Common myeloid progenitor, CD34-positive (primary cell): ENCODE measurements at places on chromosomes 4 and X.

GRCh38 chr4:38463268-38463958 lies 200.6 kb upstream of the KLF3 start:
- H3K27ac ChIP-seq = no peak overlapping the region
- H3K4me1 ChIP-seq = no peaks in the 10 kb centered on the region

GRCh38 chr4:150822407-150822806 lies 192.7 kb downstream of the LRBA start:
- H3K36me3 ChIP-seq = peaks cover 4% of the 10 kb centered on the region
- no peak overlapping the region for H3K27ac ChIP-seq
- H3K4me3 ChIP-seq = no peak overlapping the region
- no peak for DNase-seq

- H3K4me1 ChIP-seq = peaks cover 12% of the 10 kb centered on the region
- no peak for DNase-seq
- no peak overlapping the region for H3K4me3 ChIP-seq
These were observed 167.2 kb downstream of the CEP135 start for GRCh38 chr4:56115898-56116297.

DNA sequence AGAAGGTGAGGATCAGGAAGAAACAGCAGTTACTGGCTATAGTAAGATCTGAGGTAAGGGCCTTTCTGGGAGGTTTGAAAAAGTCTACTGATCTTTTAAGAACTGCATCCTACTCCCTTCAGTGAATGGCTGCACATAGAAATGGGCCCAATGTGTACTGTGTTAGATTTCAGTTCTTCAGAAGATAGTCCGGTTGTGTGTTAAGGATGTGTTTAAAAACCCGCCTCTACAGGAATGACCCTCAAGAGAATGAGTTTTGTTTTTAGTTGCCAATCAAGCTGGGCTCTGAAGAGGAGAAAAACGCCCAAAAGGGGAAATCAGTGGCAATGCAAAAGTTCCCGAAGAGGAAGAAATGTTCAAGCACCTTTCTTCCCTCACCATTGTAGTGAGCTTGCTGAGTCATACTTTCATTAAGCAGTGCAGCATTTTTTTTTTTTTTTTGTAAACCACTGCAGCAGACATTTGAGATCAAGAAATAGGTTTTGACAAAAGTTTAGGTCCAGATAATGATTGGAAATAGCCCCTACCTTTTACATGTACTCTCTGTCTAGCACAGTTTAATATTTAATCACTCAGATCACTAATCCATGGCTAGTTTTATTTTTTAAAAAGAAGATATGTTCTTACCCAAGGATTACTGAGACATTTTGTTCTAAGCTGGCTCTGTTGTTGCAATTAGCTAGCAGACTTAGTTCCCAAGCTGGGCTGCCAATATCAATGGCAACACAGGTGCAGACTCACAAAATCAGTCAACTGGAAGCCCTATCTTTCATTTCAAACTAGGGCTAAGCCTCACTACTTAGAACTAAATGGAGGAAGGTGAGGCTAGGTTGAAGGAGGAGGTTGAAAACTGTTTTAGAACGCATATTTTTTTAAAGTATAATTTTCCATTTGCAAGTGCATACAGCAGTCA lies 7.0 kb upstream of the TRPC5OS start:
- H3K36me3 ChIP-seq = no peaks in the 10 kb centered on the region
- peak; percentile 50 for DNase-seq
- no peaks in the 10 kb centered on the region for H3K27me3 ChIP-seq
- H3K4me3 ChIP-seq = no peak overlapping the region

DNA sequence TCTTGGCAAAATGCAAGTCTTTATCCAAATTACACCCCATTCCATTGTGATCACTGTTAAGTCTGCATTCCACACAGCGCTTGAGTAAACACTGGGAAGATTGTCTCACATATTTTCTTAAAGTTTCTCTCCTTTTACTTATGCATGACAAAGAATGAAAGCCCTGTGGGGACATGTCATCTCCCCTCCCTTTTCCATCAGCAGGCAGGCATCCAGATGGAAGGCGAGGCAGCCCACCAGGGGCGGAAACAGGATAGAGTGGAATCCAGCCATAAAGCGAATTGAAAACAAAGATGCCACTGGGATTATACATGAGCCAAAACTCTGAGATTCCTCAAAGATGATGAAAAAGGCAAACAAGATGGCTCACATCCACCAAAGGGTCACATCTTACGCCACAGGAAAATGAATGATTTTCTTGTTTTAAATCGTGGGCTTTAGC lies 78.2 kb downstream of the AFAP1 start:
- no peak overlapping the region for H3K4me3 ChIP-seq
- no peaks in the 10 kb centered on the region for H3K27me3 ChIP-seq
- no peaks in the 10 kb centered on the region for H3K36me3 ChIP-seq
- no peaks in the 10 kb centered on the region for H3K4me1 ChIP-seq
- H3K27ac ChIP-seq = no peak overlapping the region

DNA sequence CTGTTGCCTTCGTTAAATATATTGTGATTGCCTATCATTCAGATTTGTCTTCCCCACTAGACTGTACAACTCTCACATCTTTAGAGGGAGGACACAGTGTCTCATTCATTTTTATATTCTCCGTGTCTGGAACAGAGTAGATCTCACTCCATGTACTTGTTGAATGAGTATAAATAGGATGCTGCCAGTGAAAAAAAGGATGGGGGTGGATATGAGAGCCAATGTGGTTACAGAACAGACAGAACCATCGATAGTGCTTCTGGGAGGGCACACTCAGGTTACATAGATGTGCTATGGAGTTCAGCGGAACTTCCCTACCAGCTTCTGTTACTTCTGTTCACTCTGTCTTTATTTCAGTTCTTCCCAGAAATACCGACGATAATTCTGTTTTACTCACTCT lies 66.9 kb downstream of the SH2D1A start:
- H3K4me1 ChIP-seq = no peaks in the 10 kb centered on the region
- no peaks in the 10 kb centered on the region for H3K36me3 ChIP-seq
- H3K27ac ChIP-seq = no peak overlapping the region
- no peak overlapping the region for H3K4me3 ChIP-seq
- no peak for DNase-seq

DNA sequence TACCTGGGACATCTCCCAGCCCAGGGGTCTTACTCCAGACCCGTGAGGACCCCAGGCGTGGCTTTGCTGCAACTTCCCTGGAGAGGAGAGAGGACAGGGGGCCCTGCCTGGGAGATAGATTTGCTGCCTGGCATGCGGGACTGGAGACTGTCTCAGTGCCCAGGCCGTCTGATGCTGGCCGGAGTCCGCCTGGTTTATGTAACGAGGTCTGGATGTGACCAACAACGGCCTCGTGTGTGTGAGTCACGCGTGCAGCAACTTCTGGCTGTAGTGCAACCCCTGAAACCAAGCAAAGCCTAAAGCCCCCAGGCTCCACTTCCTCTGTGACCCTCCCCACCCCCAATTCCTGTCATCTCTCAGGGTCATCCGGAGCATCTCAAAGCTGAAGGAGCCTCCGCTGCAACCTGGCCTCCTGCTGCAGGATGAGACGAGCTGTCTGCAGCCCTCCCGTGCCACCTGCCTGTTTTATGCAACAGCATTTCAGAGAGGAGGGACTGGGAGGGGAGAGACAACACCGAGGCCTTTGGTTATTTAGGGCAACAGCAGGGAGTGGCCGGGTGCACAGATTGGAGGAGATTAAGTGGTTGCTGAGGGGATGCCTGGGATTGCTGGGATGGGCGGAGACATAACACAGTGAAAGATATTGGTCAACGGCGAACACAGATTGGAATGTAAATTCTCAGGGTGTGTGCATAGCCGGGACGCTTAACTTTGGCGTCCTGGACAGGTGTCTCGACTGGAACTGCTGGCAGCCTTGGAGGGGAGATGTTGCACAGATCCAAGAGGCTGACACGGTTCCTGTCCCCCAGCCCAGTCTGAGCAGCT lies 16.0 kb downstream of the XG start:
- H3K4me1 ChIP-seq = no peaks in the 10 kb centered on the region
- H3K36me3 ChIP-seq = no peaks in the 10 kb centered on the region
- no peak for DNase-seq
- H3K4me3 ChIP-seq = no peak overlapping the region
- no peaks in the 10 kb centered on the region for H3K27me3 ChIP-seq

DNA sequence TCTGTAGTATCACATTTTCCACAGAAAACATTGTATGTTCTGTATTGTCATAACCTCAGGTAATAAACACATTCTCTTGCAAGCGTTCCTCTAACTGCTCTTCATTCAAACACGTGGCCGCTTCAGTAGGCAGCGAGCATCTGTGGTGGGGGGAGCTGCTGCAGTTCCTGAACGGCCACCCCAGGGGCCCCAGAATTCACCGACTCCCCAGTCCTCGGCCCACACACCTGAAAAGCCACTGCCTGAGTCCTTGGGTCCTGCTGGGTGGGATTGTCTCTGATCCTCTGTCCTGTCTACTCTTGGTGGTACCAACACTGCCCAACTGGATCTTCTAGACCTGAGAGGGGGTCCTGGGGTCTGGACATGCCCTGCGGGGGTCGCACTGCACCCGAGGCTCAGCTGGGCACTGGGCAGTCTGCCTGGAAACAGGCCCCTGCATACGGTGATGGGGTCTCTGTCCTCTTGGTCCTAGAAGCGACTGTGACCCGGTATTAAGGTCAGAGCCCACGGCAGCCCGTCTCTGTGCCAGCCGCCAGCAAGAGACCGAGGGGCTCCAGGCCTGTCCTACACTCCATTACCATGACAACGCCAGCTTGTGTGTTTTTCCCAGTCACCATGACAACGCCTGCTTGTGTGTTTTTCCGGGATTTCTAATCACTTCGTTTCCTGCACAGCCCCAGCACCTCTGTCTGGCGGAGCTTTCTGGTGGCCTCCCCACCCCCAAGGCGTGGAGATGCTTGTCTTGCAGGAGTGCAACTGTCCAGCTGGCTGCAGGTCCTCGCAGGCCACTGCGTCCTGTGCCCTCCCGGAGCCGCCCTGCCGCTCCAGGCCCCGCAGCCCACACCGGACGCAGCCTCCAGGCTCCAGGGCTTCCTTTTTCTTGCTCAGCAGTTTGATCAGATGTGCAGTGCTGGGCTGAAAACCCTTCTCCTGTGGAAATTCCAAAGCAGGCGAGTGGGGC lies 16.0 kb downstream of the CTBP1 start:
- no peaks in the 10 kb centered on the region for H3K27me3 ChIP-seq
- H3K36me3 ChIP-seq = peaks cover 2% of the 10 kb centered on the region
- H3K4me1 ChIP-seq = peaks cover 5% of the 10 kb centered on the region
- no peak overlapping the region for H3K27ac ChIP-seq
- DNase-seq = no peak

DNA sequence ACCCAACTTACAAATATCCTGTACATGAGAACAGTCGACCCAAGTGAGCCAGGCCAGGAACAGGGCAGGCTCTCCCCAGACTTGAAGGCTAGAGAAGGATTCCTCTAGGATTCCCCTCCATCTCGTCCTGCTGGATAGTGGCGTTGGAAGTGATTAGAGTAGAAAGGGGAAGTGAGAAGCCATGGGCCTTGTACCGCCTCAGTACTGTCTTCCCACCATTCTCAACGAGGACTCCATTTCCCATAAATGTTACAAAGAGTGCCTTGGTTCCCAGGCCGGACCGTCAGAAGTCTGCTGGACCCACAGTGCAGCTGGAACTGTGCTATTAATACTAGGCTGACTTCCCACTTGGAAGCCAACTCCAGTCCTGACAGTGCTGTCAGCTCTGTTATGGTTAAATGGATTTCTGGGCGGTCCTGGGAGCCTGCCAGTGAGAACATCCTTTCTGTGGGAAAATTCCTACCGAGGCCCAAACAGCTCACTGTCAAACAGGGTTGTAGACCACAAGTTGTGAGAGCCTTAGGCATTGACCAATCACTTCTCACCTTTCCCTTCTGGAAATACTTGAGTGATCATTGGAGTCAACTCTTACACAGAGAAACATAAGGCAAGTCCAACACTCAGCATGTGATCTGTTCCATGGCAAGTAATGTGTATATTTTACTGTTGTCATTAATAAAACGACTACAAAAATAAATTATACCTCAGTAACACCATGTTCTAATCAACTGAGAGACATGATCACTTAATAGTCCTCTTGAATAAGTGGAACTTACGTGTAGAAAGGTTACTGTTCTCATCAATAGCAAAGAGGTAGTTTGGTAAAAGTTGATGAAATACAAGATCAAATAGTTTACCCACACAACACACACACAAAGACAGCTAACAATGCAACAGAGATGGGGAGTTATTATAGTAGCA lies 58.4 kb downstream of the AMELX start:
- no peak for DNase-seq
- no peaks in the 10 kb centered on the region for H3K36me3 ChIP-seq
- H3K4me3 ChIP-seq = no peak overlapping the region

- no peaks in the 10 kb centered on the region for H3K36me3 ChIP-seq
- no peak overlapping the region for H3K4me3 ChIP-seq
- no peaks in the 10 kb centered on the region for H3K27me3 ChIP-seq
- no peaks in the 10 kb centered on the region for H3K4me1 ChIP-seq
These were observed 67.7 kb upstream of the PGRMC2 start for GRCh38 chr4:128355305-128355704.

DNA sequence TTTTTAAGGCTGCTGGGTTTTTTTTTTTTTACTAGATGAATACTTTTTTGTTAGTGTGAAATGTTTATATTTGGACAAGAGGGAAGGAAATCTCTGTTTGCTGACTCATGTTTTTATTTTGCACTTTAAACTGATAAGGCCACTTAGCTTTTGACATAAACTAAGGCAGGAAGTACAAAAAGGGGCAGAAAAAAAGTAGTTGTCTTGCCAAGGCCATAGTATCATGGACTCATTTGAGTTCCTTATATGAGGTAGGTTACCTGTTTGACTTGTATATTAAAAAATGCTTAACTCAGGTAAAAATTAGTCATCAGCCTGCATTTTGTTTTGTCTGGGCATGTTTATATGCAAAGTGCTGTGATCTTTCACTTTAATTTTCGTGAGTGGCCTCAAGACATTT lies 26.0 kb downstream of the SMAD1 start:
- H3K36me3 ChIP-seq = no peaks in the 10 kb centered on the region
- DNase-seq = peak; percentile 34
- H3K4me1 ChIP-seq = peaks cover 20% of the 10 kb centered on the region
- no peak overlapping the region for H3K4me3 ChIP-seq
- H3K27me3 ChIP-seq = no peaks in the 10 kb centered on the region

DNA sequence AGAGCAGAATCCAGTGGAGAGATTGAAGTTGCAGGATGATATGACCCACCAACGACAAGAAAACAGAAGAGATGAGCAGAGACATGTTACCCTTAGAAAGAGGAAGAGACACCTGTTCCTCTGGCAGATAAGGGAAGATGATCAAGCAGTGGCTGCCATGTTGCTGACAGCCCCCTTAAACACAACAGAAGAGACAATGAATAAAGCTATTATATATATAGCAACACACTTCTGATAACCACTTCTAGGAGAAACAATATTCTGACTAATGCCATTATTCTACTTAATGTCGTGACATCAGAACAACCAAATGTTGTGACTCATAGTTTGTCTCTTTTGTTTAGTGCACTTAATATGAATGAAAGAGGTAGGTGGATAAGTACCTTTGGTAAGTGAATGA lies 44.9 kb downstream of the SH3RF1 start:
- peaks cover 2% of the 10 kb centered on the region for H3K36me3 ChIP-seq
- H3K27ac ChIP-seq = no peak overlapping the region
- DNase-seq = peak; percentile 17
- no peaks in the 10 kb centered on the region for H3K27me3 ChIP-seq
